ENCODE measurements at places on chromosomes 5 and 9. TPM values are rescaled to one million over a fixed set of nuclear protein-coding genes. Genes with fewer than 3 reads are reported as not detected.

DNA sequence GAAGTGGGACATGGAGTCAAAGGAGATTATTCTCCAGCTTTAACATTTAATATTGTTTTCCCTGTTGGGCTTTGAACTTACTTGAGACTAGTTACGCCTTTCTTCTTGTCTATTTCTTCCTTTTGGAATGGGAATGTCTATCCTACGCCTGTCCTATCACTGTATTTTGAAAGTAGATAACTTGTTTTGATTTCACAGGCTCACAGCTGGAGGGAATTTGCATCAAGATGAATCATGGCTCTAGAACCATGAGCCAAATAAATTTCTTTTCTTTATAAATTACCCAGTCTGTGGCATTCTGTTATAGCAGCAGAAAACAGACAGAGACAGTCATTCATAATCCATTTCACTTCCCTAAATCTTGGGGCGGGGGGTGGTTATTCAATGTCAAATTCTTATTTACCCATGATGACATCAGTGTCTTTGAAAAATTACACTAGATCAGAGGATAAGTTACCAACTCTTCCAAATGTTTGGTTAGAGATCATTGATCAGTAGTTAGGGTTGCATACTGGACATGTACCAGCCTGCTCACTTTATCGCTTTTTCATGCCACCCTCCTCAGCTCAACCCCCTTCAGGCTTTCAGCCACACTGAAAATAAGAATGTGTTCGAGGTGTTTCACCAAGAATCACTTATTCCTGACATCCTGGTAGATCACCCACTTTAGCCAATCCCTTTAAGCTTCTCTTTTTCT, 419.6 kb upstream of the PIK3R1 start:
- DNase-seq = no peak

DNA sequence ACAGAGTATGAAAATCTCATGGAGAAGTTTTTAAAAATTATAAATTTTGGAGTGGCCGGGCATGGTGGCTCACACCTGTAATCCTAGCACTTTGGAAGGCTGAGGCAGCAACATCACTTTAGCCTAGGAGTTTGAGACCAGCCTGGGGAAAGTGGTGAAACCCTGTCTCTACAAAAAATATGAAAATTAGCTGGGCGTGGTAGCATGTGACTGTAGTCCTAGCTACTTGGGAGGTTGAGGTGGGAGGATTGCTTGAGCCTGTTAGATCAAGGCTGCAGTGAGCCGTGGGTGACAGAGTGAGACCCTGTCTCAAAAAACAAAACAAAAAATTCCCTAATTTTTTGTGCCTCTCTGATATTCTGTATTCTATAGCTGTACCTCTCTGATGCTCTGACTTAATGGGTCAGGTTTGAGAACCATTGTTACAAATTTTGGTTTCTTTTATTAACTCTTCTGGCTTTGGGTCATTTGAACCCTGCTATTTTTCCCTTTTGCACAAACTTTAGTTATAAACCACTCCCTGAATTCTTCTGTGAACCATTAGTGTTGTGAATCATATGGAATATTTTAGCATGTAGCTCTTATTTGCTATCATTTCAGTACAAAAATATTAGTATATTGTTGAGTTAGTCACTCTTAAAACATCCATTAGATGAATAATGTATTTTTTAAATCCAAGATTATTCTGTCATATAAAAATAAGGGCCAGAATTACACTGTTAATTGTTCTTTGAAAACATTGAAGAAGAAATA, 51.0 kb downstream of the FER start:
- DNase-seq = no peak

DNA sequence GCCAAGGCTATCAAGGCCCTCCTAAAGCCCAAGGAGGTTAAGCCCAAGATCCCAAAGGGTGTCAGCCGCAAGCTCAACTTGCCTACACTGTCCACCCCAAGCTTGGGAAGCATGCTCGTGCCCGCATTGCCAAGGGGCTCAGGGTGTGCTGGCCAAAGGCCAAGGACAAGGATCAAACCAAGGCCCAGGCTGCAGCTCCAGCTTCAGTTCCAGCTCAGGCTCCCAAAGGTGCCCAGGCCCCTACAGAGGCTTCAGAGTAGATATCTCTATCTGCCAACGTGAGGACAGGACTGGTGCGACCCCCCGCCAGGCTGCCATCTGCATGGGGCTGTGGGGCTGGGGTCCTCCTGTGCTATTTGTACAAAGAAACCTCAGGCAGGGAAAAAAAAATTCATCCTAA, 3.3 kb downstream of the HOMER1 start:
- DNase-seq = no peak

ATP10B gene
- 0.70 TPM for polyA plus RNA-seq

IL13 gene
- polyA plus RNA-seq = 0.08 TPM

ADGRD2 gene
- polyA plus RNA-seq = 0.10 TPM

PCDHGA2 gene
- 6.8 TPM for polyA plus RNA-seq

LPAR1 gene
- 25.9 TPM for polyA plus RNA-seq
